ENCODE measurements at places on chromosomes 5 and 9. TPM values are rescaled to one million over a fixed set of nuclear protein-coding genes. Genes with fewer than 3 reads are reported as not detected.

Gene SPINK7
- total RNA-seq = not detected

Gene SPOCK1
- 27.8 TPM for total RNA-seq

Gene GRIN3A
- total RNA-seq = not detected

Gene C9orf50
- 0.13 TPM for total RNA-seq

Gene SPAG8
- 0.48 TPM for total RNA-seq

All from epithelial cell of alveolus of lung (primary cell).